ENCODE measurements at places on chromosomes 2 and 18. TPM values are rescaled to one million over a fixed set of nuclear protein-coding genes. Genes with fewer than 3 reads are reported as not detected.
A peak's percentile ranks its signal among the peaks of the same experiment; 100 is the strongest.

- H3K4me1 ChIP-seq, result no peaks in the 10 kb centered on the region
- no peak overlapping the region for H3K27ac ChIP-seq
- H3K27me3 ChIP-seq, result no peaks in the 10 kb centered on the region
- no peaks in the 10 kb centered on the region for H3K36me3 ChIP-seq
- peak; percentile 32 for DNase-seq
These were observed 61.9 kb upstream of the SH3RF3 start for GRCh38 chr2:109066917-109067597.

DNA sequence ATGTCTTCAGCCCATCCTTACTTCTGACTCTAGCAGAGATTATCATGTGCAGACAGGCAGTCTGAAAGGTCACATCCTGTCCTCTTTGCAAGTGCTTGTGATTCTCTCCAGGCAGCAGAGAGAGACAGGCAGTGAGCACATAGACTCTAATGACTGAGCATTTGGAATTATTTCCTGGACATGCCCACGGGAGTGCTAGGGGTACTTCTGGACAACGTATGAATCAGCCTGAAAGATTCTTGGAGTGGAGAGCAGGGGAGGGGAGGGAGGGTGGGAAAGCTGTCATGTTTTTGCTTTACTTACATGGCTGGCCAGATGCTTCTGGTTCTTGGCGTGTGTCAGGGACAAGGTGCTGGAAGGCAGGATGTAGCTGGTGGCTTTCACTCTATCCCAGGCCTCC, 150.6 kb downstream of the RIF1 start:
- no peaks in the 10 kb centered on the region for H3K36me3 ChIP-seq
- no peak for DNase-seq

DNA sequence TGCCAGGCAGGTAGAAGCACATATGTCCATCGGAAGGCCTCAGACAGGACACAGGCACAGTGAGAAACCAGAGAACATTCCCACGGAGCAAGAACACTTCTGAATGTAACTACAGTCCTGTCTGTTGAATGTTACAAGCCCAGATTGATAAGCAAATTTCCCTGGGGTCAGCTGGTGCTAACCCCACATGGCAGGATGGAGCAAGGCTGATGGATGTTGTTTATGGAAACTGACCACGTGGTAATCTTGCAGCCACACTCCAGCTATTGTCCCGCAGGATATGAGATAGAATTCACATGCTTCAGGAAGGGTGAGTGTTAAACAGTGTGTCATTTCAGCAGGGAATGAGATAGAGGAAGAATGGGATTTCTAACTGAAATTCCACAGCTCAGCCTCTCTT, 138.8 kb upstream of the COPS8 start:
- peaks cover 11% of the 10 kb centered on the region for H3K4me1 ChIP-seq
- H3K36me3 ChIP-seq, result no peaks in the 10 kb centered on the region
- H3K27me3 ChIP-seq, result no peaks in the 10 kb centered on the region
- peak overlapping the region; percentile 82 for H3K27ac ChIP-seq

DNA sequence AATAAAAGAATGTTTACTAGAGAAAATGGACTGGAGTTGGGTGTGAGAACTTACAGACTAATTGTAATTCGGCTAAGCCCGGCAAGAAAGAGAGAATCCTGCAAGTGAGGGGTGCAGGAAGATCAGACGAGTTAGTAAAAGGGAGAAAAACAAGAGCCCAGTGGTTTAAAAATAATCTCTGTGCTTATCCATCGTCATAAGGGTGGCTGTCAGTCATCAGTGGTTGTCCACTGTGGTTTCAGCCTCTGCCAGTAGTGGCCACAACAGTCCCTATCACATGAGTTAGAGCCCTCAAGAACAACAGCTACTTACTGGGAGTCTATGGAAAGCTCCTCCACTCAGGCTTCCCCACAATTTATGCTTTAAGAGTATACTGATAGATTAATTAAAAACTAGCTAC, 239.8 kb downstream of the SETBP1 start:
- H3K36me3 ChIP-seq, result no peaks in the 10 kb centered on the region
- no peak overlapping the region for H3K27ac ChIP-seq
- no peaks in the 10 kb centered on the region for H3K27me3 ChIP-seq
- no peak for DNase-seq
- H3K4me1 ChIP-seq, result no peaks in the 10 kb centered on the region

DNA sequence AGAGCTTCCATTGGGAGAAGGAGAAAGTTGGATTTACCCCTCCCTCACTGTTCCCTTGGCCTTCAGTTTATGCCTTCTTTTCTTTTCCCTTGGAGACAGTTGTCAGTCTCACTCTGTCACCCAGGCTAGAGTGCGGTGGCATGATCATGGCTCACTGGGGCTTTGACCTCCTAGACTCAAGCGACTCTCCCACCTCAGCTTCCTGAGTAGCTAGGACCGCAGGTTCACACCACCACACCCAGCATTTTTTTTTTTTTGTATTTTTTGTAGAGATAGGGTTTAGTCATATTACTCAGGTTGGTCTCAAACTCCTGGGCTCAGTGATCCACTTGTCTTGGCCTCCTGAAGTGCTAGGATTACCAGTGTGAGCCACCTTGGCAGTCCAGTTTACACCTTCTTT, 49.9 kb downstream of the SLC9A4 start:
- no peak overlapping the region for H3K27ac ChIP-seq
- no peaks in the 10 kb centered on the region for H3K27me3 ChIP-seq
- no peak overlapping the region for H3K4me3 ChIP-seq
- H3K36me3 ChIP-seq, result no peaks in the 10 kb centered on the region

DNA sequence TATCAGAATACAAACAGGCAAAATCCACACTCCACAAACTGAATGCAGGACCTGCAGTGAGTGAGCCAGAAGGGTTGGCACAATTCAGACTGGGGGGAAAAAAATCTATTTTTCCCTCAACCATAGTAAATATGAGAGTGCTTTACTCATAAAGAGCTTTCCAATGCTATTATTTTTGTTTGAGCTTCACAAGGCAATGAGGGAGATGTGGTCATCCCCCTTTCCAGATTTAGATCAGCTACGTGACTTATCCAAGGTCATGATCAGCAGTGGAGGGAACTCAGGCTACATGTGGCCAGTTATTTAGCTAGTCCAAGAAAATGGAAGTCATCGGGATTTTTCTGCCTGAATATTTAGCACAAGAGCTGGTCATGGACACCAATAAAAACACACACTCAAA, 120.4 kb upstream of the KLF7 start:
- H3K36me3 ChIP-seq, result no peaks in the 10 kb centered on the region
- H3K27me3 ChIP-seq, result no peaks in the 10 kb centered on the region
- H3K27ac ChIP-seq, result no peak overlapping the region
- H3K4me3 ChIP-seq, result no peak overlapping the region
- H3K4me1 ChIP-seq, result peaks cover 22% of the 10 kb centered on the region

DNA sequence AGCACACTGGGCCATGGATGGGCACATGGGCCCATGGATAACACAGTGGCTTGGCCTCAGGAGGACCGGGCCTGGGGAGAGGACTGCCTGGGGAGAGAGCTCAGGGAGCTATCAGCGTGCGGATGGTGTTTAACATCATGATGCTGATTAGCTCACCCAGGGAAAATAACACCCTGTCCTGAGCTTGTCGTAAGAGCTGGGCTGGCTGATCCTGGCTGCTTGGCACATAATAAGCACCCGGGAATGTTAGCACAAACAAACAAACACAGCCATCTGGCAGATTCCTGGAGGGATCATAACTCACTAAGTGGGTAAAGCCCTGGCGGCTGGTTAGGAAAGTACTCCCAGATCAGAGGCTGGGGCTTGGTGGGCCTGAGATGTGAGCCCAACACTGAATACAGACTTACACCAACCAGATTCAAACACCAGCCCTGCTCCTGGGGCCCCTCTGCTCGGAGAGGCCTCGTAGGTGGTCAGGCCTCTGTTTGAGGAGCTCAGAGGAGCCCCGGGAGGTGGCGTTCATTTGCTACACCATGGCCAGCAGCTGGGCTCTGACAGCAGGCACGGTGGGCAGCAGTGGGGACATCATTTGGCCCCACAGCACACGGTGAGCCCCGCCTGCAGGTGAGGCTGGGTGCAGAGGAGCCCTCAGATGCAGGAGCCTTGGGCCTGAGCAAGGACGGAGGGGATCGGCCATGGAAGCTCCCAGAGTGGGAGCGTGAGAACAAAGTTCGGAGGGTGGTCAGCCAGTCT, 193.4 kb upstream of the HDAC4 start:
- DNase-seq, result peak; percentile 56
- no peaks in the 10 kb centered on the region for H3K27me3 ChIP-seq
- H3K4me3 ChIP-seq, result no peak overlapping the region

DNA sequence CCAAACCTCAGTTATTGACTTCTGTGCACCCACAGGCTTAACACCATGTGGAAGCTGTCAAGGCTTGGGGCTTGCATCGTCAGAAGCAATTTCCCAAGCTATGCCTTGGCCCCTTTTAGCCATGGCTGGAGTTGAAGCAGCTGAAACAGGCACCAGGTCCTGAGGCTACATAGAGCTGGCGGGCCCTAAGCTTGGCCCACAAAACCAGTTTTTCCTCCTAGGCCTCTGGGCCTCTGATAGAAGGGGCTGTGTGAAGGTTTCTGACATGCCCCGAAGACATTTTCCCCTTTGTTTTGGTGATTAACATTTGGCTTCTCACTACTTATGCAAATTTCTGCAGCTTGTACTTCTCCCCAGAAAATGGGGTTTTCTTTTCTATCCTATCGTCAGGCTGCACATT, 9.1 kb upstream of the TMX3 start:
- no peaks in the 10 kb centered on the region for H3K4me1 ChIP-seq
- no peak for DNase-seq
- no peak overlapping the region for H3K4me3 ChIP-seq

- H3K4me1 ChIP-seq, result peaks cover 14% of the 10 kb centered on the region
- H3K36me3 ChIP-seq, result no peaks in the 10 kb centered on the region
- no peaks in the 10 kb centered on the region for H3K27me3 ChIP-seq
- H3K4me3 ChIP-seq, result no peak overlapping the region
These were observed 122.2 kb downstream of the SLC8A1 start for GRCh38 chr2:40329739-40330030.

DNA sequence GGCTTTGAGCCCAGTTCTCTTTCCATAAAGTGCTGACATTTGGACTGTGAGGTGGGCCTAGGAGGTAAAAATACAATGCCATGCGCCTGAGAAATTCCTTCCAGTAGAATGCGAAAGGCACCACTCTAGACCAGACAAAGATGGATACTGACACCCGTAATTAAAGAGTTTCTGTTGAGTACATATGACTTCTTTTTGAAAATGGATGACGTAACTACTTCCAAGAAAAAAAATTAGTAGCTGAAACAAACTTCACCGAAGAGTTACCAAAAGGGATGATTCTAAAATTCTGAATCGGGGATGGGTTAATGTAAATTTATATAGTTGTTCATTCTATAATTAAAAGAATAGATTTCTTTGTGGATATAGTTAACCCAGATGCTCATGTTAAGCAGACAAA, 146.8 kb downstream of the ALK start:
- H3K4me3 ChIP-seq, result no peak overlapping the region
- no peaks in the 10 kb centered on the region for H3K27me3 ChIP-seq
- H3K4me1 ChIP-seq, result no peaks in the 10 kb centered on the region
- DNase-seq, result no peak

DNA sequence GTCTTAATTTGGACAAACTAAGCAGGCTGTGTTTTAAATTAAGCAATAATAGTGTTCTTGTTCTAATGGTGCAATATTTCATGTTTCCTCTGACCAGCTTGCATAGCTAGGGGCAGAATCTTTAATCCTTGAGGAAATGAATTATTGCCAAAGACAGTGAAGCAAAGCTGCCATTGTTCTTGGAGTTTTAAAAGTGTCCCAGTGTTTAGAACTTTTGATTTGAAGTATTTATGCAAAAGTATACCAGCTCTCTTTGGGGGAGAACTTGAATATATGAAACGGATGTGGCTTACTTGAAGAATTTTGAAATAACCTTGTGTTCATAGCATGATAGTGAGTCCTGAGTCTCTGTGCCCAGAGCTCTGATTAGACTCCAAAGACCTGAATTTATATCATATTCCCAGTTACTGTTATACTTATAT, 33.4 kb downstream of the ITGA6 start:
- H3K27ac ChIP-seq, result peak overlapping the region; percentile 33
- no peaks in the 10 kb centered on the region for H3K27me3 ChIP-seq
- peaks cover 95% of the 10 kb centered on the region for H3K4me1 ChIP-seq
- DNase-seq, result no peak
- no peaks in the 10 kb centered on the region for H3K36me3 ChIP-seq

DNA sequence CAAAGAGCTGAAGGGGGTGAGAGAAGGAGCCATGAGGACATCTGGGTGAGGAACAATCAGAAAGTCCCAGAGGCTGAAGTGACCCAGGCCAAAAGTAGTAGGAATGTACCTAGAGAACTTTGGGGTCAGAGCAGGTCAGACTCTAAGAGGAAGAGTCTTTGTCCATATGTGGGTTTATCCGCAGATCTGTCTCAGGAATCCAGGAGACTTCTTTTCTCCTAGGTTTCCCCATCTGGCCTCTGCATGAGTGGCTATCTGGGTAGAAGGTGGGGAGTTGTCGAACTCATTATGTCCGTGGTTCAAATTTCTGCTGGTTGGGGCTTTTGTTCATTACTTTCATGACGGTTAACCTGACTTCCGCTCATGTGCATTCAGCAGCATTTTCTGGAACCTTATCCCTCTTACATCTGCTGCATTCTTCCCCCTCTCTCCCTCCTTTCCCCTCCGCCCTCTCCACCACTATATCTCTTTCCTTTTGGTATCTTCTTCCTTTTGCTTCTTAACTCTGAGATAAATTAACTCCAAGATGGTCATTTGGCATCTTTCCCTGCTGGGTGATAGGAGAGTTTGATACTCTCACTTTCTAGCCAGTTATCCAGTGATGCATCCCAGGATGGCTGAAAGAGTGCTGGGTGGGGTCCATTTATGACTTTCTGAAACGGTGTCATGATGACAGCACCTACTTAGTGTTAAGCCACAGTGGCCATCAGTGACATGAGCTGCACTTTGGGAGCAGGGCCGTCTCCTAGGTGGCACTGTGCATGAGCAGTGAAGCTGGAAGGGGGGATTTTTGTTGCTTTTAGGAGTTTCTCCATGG, 2.1 kb downstream of the LIPG start:
- H3K27ac ChIP-seq, result no peak overlapping the region
- DNase-seq, result no peak
- peaks cover 27% of the 10 kb centered on the region for H3K4me1 ChIP-seq
- no peaks in the 10 kb centered on the region for H3K27me3 ChIP-seq
- no peak overlapping the region for H3K4me3 ChIP-seq

Gene ERFE
- total RNA-seq, result 1.1 TPM

Gene DSC2
- 11.8 TPM for total RNA-seq

Gene INO80D
- total RNA-seq, result 39.8 TPM

Gene UGT1A4
- total RNA-seq, result not detected

Data from spleen (tissue), 13 donors.